ENCODE measurements at places on chromosomes 12 and 14.

DNA sequence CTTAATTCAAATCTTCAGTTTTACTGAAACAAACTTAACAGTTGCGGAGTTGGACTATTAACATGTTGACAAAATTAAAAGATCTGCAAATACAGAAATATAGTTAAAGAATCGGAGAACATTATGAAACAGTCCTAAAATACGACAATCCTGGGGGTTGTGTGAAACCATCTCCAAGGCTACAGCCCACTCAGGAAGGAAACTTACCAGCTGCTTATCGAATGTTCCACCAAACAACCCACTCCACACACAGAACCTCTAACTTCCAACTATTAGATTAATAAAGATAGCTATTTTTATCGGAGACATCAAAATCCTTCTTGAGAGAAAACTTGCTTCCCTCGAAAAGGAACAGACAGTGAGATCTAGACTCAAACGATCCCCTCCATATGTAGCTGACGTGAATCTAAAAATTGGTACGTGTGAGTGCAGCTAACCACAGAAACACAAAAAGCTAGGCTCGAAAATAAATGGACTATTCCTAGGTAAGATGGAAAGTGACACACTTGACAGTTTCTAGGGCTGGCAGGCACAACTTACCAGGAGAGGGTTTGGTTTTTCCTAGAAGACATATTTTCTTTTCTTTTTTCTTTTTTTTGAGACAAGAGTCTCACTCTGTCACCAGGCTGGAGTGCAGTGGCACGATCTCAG lies 12.9 kb downstream of the VPS37B start:
- DNase-seq: no peak

DNA sequence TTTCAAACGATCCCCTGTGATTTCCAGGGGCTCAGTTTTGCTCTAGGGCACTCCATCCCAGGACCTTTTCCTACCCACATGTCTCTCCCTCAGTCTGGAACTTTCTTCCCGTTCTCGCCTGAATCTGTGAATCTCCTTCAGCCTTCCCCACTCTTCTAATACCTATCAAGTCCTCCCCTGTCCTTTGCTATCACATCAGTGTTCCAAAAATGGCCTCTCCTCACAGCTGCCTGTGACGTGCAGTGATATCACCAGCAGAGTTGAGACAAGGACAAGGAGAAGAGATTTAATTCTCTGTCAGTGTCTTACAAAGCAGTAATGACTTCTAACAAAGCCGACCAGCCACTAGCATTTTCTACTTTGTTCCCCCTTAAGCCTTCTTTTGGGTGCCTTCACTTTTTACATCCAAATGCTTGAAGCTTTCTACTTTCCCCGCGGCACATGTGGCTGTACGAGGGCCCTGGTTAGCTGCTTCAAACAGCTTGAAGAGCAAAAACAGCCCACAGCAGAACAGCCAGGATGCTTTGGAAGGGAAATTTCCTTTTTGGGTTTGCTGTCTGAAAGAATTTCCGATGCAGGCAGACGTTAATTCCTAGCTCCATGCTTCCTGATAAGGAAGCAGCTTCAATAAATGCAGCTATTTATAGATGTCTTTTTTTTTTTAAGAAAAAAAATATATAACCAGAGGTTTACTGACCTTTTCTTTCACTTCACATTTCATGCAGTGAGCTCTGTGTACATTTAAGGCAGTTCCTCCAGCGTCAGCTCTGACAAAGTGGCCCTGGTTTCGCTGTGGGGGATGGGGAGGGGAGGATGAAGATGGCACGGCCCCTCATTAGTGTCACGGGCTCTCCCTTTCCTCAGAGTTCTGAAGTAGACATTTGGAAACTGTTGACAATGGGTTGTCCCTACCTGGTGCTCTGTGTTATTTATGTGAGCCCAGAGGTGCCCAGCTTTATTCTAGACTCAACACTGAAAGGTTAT lies 109.3 kb downstream of the ETV6 start:
- DNase-seq: no peak

DNA sequence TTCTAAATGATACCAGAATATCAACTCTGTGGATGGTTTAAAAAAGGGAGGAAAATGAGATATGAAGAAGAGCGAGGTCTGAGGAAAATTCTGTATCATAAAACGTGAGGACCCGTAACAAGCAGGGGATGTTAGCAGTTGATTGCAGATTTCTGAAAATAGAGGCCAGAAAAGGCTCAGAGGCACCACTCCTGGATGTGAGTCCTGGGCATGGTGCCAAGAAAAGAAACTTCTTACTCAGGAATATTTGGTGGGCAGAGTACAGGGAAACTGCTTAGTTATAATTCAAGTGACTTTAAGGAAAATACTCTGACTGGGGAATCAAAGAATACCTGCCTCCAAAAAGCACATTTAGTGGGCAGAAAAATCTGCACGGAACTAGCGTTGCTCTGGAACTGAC lies 85.5 kb downstream of the PRICKLE1 start:
- no peak for DNase-seq

DNA sequence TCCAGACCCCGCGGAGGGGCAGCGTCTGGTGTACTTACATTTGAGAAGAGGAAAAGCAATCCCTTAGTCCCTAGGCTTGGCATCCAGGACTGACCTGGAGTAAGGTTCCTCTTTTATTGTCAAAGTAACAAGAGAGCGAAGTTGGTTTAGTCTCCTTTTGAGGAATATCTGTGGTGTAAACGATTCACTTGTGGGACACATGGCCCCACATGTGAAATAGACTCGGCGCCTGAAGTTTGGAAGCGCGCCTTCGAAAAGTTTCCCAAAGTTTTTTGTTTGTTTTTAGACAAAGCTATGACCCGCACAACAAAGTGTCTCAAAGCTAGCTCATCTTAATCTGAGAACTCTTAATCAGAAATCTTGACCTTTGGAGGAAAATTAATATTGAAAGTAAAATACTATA lies 744 bp downstream of the STYX start:
- DNase-seq: no peak

DNA sequence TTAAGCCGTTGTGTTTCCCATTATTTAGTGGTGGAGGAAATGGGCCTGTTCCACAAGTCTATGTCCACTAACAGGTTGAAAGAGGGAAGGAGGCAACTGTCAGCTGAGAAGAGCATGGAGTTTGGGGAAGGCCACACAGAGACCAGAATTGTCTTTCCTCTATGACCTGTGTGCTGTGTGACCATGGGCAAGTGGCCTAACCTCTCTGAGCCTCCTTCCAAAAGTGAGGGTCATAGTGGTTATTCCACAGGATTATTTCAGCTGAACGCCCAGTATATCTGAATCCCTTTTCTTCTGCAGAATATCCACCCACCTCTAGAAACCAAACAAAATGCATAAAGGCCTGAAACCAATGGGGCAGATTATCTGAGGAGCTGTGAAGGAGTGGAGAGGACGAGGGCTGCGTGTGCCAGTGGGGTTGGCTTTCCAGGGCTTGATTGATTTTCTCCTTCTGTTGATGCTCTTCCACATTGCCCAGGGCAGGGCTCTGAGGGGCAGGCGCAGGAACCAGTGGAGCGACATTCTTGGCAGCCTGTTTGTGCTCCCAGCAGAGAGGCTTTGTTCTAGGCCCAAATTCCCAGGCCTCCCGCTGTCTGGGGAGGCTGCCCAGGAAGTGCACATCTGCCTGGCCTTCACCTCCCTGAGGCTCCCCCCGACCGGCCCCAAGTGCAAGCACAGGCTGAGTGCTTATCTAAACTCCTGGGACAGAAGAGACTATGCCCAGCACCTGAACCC lies 452.7 kb downstream of the BCL11B start:
- no peak for DNase-seq

GRCh38 chr12:30030693-30031374 lies 247.1 kb upstream of the TMTC1 start:
- DNase-seq: no peak

- no peak for DNase-seq
These were observed 104.2 kb downstream of the C12orf50 start for GRCh38 chr12:87925021-87925420.

GRCh38 chr12:117882181-117882580 lies 86.6 kb downstream of the KSR2 start:
- no peak for DNase-seq

- no peak for DNase-seq
These were observed 936.1 kb upstream of the FBXO33 start for GRCh38 chr14:40368314-40368713.

Data from substantia nigra (tissue), 51 donors.